Breast epithelium (tissue), 4 donors: ENCODE measurements at places on chromosomes 2 and 18. TPM values are rescaled to one million over a fixed set of nuclear protein-coding genes. Genes with fewer than 3 reads are reported as not detected.

RMDN2 gene
- total RNA-seq = 14.4 TPM

CPLX4 gene
- total RNA-seq = not detected

PARD3B gene
- 25.9 TPM for total RNA-seq

PAX8 gene
- 1.0 TPM for total RNA-seq

HSBP1L1 gene
- total RNA-seq = 42.1 TPM

FZD7 gene
- 41.4 TPM for total RNA-seq

MATN3 gene
- 2.9 TPM for total RNA-seq

SEPTIN10 gene
- 100 TPM for total RNA-seq

DNER gene
- total RNA-seq = 1.3 TPM

PLGLB1 gene
- total RNA-seq = 6.0 TPM

CCDC178 gene
- total RNA-seq = 1.6 TPM

TMEM200C gene
- total RNA-seq = 1.2 TPM
